HuH-7 (cell line): ENCODE measurements at places on chromosomes 7 and 10.

GRCh38 chr7:157250605-157251228 lies 86.1 kb upstream of the DNAJB6 start:
- peak; percentile 64 for DNase-seq

- no peak for DNase-seq
These were observed 286.4 kb downstream of the BAMBI start for GRCh38 chr10:28963539-28964221.

- no peak for DNase-seq
These were observed 1005.8 kb downstream of the GATA3 start for GRCh38 chr10:9060314-9060713.

- DNase-seq: peak; percentile 1
These were observed 181.3 kb downstream of the MAGI2 start for GRCh38 chr7:79272066-79272669.

DNA sequence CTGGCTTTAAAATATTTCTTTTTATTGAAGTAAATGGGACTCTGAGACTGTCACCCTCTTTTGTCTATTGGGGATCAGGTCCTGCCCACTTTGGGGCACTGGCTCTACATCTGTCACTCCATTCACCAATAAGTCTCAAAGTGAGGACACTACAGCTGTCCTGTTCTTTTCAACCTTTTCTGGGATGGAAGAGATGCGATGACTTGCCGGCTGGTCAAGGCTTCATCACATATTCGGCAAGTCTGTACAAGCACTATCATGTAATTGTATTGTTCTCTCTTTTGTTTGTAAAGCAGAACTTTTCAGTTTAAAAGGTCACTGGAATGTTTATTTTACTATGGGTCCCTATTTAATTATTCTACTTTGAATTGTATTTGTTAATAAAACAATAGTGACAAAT lies 17.7 kb upstream of the SP8 start:
- no peak for DNase-seq

GRCh38 chr10:102200751-102201640 lies 25.1 kb upstream of the ELOVL3 start:
- DNase-seq: no peak

GRCh38 chr7:22564511-22565045 lies 64.6 kb upstream of the STEAP1B start:
- DNase-seq: no peak

GRCh38 chr7:47549397-47549796 lies 32.5 kb downstream of the TNS3 start:
- DNase-seq: no peak

DNA sequence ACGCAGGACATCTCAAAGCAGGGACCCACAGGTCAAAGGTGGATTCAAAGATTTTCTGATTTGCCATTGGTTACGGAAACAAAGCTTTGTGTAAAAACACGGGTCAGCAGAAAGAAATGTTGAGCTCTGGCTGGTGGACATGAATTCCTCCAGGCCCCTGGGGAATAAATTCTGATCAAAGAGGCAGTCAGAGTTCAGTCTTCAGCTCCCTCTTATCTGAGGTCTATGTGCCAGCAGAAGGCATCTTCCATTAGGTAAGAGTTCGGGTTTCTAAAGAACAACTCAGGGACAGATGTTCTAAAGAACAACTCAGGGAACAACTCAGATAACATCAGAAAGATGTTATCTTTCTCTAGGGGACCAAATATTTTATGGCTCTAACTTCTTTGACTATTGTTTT lies 64.9 kb upstream of the PALS2 start:
- DNase-seq: no peak
